SW 1271 (cell line): ENCODE measurements at places on chromosomes 2 and 18.

GRCh38 chr18:36064027-36064808 is 3.1 kb downstream of the RPRD1A start:
- DNase-seq: no peak

DNA sequence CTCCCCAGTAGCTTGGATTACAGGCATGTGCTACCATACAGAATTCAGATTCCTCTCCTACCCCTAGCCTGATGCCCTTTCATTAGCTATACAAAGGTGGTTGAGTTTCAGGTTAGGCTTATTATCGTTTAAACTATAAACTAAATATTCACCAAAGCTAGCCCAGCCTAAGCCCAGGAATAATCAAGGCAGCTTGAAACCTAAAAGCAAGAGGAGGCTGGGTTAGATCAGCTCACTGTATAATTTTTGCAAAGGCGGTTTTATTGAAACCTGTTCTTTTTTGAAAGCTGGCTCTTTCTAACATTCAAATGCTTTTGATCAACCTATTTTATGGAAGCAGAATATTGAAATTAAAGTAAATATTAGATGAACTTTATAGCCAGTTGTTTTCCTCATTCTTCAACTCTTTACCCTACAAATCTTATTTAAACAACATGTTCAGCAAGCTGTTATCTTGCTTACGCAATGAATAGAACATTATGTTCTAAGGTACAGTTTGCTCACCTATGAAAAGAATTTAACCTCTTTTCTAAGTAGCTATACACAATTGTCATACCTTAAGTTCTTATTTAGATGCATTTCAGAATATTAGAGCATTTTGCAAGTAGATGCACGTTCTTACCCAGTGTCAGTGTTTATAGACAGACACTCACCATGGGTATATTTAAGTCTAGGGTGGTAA is 241.6 kb downstream of the NEDD4L start:
- DNase-seq: no peak

DNA sequence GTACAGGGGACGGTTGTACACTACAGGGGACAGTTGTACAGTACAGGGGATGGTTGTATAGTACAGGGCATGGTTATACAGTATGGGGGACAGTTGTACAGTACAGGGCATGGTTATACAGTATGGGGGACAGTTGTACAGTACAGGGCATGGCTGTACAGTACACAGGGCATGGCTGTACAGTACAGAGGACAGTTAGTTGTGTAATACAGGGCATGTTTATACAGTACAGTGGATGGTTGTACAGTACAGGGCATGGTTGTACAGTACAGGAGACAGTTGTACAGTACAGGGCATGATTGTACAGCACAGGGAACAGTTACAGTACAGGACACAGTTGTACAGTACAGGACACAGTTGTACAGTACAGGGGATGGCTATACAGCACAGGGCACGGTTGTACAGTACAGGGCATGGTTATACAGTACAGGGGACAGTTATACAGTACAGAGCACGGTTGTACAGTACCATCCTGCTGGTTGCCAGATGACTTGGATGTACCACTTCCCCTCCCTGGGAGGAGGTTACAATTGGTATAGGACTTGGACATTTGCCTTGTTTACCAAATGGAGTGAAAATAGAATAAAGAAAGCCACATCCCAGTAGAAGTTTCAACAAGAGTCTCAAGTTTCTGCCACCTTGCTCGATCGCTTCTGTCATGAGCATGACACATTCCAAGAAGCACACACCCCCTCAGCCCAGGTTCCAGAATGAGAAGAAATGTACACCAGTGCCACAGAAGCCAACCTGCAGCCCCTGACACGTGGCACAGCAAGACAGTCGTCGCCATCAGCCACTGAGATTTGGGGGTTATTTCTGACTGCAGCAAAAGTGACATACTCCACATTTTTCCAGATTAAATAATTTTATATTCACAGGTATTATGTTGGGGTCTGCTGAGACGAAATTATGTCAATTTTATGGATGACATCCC is 16.0 kb downstream of the CYRIA start:
- no peak for DNase-seq

DNA sequence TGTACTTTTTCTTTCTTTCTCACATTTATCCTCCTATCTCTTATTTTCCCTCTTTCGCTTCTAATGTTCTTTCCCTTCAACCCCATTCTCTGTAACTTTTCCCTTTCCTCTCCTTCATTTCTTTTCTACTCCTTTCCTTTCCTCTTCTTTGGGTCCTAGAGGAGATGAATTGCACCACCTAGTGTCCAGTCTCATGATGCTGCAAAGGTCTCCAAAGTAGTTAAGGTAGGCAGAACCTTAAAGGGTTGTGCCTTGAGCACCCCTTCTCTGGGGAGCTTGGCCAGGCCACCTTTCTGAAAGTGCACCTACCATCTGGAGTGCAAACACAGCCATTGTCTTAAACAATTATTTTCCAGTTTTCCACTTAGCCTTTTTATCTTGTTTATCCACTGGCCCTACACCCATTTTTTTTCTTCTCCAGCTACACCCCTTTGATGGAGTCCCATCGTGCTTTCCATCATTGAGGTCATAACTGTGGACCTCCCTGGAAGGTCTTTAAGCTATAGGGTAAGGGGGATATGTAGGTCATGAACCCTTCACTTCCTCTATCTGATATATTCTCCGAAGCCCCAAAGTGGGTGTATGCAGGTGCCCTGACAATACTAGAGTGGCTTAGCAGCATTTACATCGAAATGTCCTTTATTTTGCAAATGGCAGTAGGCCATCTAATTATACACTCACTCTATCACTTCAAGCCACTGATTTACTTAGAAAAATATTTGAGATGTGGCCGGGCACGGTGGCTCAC is 155.9 kb downstream of the ESCO1 start:
- peak; percentile 43 for DNase-seq

- no peak for DNase-seq
Measured at GRCh38 chr2:104938231-104938941, 84.5 kb downstream of the POU3F3 start.

DNA sequence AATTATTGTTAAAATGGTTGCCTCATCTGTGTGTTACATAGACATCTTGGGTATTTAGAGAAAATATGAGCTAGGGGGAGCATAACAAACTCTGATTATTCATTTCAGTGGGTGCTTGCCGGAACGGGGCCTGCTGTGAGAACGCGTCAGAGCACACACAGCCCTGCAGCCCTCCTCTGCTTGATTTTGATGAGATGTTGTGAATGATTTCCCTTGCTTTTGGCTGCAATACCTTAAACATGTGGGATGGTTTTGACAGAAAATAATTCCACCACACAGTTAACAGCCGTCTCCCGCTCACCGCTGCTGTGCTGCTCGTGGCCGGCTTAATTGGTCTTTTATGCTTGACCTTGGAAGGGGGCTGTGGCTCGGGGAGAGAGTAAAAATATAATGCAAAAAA is 49.9 kb upstream of the TXNDC2 start:
- DNase-seq: no peak

DNA sequence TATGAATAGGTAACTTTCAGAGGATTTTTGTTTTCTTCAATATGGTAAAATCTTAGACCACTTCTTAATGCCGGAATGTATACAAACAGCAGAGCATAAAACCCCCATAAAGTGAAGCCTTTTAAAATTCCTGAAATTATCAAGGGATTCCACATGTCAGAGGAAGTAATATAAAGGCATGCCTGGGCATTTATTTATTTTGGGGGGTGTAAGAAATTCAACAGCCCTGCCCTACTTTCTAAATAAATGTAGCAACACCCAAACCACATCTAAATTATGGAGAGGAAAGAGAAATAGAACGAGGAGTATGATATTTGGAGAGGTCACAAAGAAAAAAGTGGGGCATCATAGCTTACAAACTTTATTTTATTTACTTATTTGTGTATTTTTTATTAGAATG is 9.9 kb downstream of the CHST9 start:
- no peak for DNase-seq

DNA sequence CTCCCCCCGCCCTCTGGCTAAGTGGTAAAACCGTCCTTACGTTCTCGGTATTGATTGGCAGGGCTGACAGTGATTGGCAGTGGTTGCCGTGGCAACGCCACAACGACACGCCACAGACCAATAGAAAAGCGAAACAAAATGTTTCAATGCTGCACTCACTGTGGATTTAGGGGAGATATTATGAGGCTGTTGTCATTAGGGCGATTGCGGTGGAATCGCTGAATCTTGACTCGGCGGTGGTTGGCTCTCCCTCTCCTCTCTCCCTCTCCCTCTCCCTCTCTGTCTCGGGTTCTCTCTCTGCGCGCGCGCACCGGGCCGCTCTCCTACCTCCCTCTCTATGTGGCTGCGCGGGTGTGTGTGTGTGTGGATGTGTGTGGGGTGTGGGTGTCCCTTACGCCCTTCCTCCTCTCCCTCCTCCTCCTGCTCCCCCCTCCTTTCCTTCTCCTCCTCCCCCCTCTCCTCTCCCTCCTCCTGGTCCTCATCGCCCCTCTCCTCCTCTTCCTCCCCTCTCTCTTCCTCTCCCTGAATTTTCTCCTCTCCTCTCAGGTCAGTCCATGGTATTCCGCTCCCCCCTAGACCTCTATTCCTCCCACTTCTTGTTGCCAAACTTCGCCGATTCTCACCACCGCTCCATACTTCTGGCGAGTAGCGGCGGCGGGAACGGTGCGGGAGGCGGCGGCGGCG is at the start of gene SIX3:
SIX3 (plus strand) TSS at position 152 of the 684 bp plus-strand sequence; CDS start at position 555, 403 bp downstream.
- no peak for DNase-seq

DNA sequence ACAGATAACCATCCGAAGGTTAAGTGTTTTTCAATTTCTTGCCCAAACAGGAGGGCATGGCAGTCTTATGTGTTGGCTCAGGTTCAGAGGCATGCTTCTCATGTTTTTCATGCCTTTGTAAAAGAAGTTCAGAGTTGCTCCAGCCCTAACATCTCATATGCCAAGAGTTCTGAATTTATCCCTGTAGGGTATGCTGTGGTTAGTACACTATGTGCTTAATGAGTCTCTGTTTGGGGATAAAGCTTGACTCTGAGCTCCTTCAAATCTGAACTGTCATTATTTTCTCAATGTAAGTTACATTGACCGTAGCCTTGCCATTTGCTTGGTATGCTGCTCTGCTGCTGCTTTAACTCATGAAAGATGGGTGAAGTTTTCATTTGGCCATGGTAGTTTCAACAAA is 67.9 kb upstream of the PNPT1 start:
- no peak for DNase-seq

GRCh38 chr18:54129448-54130067 is 94.9 kb downstream of the MBD2 start:
- DNase-seq: no peak

- no peak for DNase-seq
Measured at GRCh38 chr2:23661276-23662050, 265.5 kb downstream of the ATAD2B start.

GRCh38 chr2:129803032-129803431 is 176.4 kb upstream of the RAB6C start:
- DNase-seq: no peak

DNA sequence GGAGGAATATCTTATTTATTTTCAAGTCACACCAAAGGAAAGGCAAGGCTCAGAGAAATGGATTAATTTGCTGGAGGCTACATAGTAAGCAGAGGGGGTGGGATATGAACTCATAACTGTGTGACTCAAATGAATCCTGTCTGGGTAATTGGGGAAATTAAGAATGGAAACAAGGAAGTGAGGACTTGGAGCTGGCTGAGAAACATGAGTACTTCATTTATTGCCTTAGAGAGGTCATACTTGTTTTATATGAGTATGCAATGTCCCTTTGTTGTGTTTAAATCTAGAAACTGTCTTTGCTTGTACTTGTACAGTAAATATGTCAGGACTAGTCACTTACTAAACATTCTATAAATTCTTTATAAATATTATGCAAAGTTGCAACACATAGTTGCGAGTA is 2166.7 kb upstream of the PIK3C3 start:
- DNase-seq: no peak

- no peak for DNase-seq
Measured at GRCh38 chr18:513826-514530, 13.5 kb upstream of the COLEC12 start.

DNA sequence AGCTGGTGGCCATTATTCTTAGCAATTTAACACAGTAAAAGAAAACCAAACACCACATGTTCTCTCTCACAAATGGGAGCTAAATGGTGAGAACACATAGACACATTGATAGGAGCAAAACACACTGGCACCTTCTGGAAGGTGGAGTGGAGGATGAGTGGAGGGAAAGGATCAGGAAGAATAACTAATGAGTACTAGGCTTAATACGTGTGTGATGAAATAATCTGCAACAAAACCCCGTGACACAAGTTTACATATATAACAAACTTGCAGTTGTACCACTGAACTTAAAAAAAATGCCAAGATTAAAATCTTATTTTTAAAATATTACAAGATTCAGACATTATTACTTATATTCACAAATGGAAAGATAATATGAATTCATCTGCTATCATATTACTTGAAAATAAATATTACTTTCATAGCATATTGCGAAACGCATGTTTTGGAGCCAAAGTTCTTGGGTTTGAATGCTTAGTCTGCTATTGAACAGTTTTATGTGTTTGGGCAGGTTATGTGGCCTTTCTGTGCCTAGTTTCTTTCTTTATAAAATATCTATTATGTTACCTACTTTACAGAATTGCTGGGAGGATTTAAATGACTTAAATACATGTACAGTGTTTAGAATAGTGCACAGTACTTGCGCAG is 20.5 kb downstream of the ANKRD62 start:
- DNase-seq: no peak

DNA sequence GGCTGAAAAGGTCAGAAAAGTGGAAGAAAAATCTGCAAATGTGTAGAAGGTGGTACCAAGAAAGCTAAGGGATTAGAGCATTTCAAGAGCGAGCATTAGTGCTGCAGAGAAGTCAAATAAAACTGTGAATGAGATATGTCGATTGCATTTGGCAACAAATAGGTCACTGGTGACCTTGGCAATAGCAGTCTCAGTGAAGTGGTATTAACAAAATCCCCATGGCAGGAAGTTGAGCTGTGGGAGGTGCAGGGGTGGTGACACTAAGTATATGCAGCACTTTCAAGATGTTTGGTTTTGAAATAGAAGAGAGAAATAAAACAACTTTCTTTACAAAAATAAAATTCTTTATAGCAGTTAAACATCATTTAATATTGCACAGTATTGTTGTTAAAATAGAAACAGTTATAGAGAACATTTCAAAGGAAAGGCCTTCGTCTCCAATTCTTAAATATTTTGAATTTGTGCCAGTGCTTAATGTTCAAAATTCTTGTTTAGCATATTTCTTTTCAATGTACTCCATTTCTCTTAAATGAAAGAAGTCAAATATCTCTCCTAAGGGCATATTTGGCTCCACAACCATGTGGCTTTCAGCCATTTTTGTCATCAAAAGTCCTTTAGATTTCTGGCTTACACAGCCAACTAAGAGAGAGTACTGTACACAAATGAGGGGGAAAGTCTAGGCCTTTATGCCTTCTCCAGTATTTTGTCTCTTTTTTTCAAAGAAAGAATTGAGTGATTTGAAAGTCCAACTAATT is 443.0 kb upstream of the MMADHC start:
- no peak for DNase-seq
